Small intestine (tissue), 16 donors: ENCODE measurements at places on chromosomes 5 and 9. TPM values are rescaled to one million over a fixed set of nuclear protein-coding genes. Genes with fewer than 3 reads are reported as not detected.

GRCh38 chr5:57658018-57658417, 175.4 kb upstream of the ACTBL2 start:
- H3K4me1 ChIP-seq = no peaks in the 10 kb centered on the region
- no peaks in the 10 kb centered on the region for H3K27me3 ChIP-seq
- H3K36me3 ChIP-seq = no peaks in the 10 kb centered on the region
- H3K27ac ChIP-seq = no peak overlapping the region

- DNase-seq = peak; percentile 54
- no peak overlapping the region for H3K27ac ChIP-seq
- H3K27me3 ChIP-seq = peaks cover 38% of the 10 kb centered on the region
- no peaks in the 10 kb centered on the region for H3K4me1 ChIP-seq
- H3K4me3 ChIP-seq = no peak overlapping the region
Measured at GRCh38 chr5:174735498-174736330, 11.3 kb downstream of the MSX2 start.

GRCh38 chr5:104412649-104413240, 850.2 kb upstream of the NUDT12 start:
- H3K4me1 ChIP-seq = no peaks in the 10 kb centered on the region
- no peak overlapping the region for H3K27ac ChIP-seq
- H3K4me3 ChIP-seq = no peak overlapping the region
- no peaks in the 10 kb centered on the region for H3K27me3 ChIP-seq

- no peak for DNase-seq
- H3K4me1 ChIP-seq = peaks cover 2% of the 10 kb centered on the region
- H3K27me3 ChIP-seq = no peaks in the 10 kb centered on the region
- H3K4me3 ChIP-seq = no peak overlapping the region
Measured at GRCh38 chr5:172385010-172385563, 69.2 kb downstream of the SH3PXD2B start.

DNA sequence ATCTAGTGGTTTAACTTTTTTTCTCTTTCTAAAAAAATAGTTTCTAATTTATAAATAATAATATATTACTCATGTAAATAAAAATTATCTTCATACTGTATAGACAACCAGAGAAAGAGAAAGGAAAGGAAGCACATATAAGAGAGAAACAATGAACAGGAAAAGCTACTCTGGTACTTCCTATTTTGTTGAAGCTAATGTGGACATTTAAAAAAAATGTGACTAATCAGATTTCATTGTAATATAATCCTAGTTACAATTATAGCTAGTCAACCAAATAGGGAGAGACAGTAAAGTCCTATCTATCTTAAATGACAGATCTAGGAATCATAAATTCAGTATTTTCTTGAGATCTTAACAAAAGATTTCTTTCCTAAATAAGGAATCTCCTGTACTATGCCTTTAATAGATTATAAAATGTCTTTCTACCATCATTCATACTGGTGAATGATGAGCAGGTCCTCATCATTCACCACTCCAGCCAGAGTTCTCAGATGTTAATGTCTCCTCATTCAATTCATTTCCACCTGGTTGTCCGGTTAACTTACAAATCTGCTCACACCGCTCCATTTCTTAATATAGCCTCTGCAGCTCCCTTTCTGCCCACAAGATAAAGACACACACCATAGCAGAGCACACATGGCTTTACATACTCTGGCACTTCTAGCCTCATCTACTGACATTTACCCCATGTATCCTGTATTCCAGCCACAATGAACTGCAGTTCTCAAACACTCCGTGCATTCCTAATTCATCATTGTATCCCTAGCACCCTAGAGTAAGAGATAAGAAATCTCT, 30.9 kb downstream of the ZFR start:
- DNase-seq = no peak
- no peaks in the 10 kb centered on the region for H3K4me1 ChIP-seq
- H3K27me3 ChIP-seq = no peaks in the 10 kb centered on the region

- H3K4me1 ChIP-seq = peaks cover 28% of the 10 kb centered on the region
- H3K27ac ChIP-seq = peak overlapping the region; percentile 63
- no peak for DNase-seq
- H3K27me3 ChIP-seq = no peaks in the 10 kb centered on the region
- H3K36me3 ChIP-seq = no peaks in the 10 kb centered on the region
- no peak overlapping the region for H3K4me3 ChIP-seq
Measured at GRCh38 chr5:69079556-69079955, 14.3 kb upstream of the SLC30A5 start.

GRCh38 chr5:154861946-154862345, 3.5 kb downstream of the CNOT8 start:
- H3K27ac ChIP-seq = no peak overlapping the region
- H3K4me1 ChIP-seq = peaks cover 13% of the 10 kb centered on the region
- H3K36me3 ChIP-seq = peaks cover 10% of the 10 kb centered on the region
- DNase-seq = no peak
- no peaks in the 10 kb centered on the region for H3K27me3 ChIP-seq
- H3K4me3 ChIP-seq = no peak overlapping the region

- H3K27ac ChIP-seq = no peak overlapping the region
- no peak overlapping the region for H3K4me3 ChIP-seq
- no peak for DNase-seq
- H3K36me3 ChIP-seq = no peaks in the 10 kb centered on the region
- no peaks in the 10 kb centered on the region for H3K4me1 ChIP-seq
Measured at GRCh38 chr9:81819859-81820546, 108.2 kb upstream of the SPATA31D4 start.

Gene PCDHB7
- polyA plus RNA-seq = 0.36 TPM

Gene PTPRD
- polyA plus RNA-seq = 5.1 TPM

Gene NFIB
- 11.2 TPM for polyA plus RNA-seq

Gene SGCD
- 7.5 TPM for polyA plus RNA-seq

Gene LCN15
- 12.7 TPM for polyA plus RNA-seq
